ENCODE measurements at places on chromosomes 2 and 18. TPM values are rescaled to one million over a fixed set of nuclear protein-coding genes. Genes with fewer than 3 reads are reported as not detected.

CNTNAP5 gene
- total RNA-seq: not detected

REG3A gene
- total RNA-seq: not detected

MAL gene
- 178 TPM for total RNA-seq

GRCh38 chr2:224875841-224876240, 159.7 kb upstream of the CCDC195 start:
- H3K4me1 ChIP-seq: peaks cover 6% of the 10 kb centered on the region
- H3K4me3 ChIP-seq: no peak overlapping the region
- peaks cover 84% of the 10 kb centered on the region for H3K36me3 ChIP-seq
- no peak for DNase-seq
- H3K27me3 ChIP-seq: no peaks in the 10 kb centered on the region

DNA sequence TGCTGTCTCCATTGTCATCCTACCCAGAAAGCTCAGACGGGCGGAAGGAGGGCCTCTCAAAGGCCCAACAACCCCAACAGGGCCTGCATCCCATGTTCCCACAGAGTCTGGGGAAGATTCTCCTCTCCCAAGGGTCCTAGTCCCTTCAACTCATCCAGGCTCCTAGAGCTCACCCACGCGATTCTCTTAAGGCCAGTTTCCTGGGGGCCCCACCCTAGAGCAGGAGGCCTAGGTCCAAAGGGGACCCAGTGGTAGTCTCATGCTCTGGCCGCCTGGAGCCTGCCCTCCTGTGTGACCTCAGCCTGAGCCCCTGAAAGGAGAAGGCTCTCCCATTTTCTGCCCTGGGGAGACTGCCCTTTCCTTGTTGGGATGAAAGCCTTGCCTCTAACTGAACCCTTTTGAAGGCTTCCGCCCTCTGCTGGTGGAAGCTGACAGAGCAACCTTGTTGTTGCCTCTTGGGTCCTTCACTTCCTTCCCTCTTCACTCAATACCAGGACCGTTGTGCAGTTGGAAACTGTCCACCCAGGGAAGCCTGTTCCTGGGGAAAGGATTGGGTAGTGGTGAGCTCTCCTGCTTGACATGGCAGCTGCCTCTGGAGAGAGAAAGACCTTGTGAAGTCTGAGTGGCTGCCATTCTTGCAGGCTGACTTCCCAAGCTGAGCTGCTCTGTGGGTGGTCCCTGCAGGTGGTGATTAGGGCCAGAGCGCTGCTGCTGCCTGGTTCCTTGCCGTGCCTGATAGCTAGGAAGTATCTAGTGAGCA, 86.0 kb upstream of the ALPP start:
- H3K36me3 ChIP-seq: no peaks in the 10 kb centered on the region
- no peak overlapping the region for H3K27ac ChIP-seq
- no peaks in the 10 kb centered on the region for H3K4me1 ChIP-seq
- DNase-seq: peak; percentile 78
- H3K4me3 ChIP-seq: no peak overlapping the region
- no peaks in the 10 kb centered on the region for H3K27me3 ChIP-seq

- H3K27me3 ChIP-seq: peaks cover 63% of the 10 kb centered on the region
- peak overlapping the region; percentile 56 for H3K4me3 ChIP-seq
- H3K36me3 ChIP-seq: no peaks in the 10 kb centered on the region
- H3K27ac ChIP-seq: peak overlapping the region; percentile 26
- DNase-seq: no peak
- peaks cover 19% of the 10 kb centered on the region for H3K4me1 ChIP-seq
These were observed 909 bp downstream of the TGFA start for GRCh38 chr2:70552501-70553333.

DNA sequence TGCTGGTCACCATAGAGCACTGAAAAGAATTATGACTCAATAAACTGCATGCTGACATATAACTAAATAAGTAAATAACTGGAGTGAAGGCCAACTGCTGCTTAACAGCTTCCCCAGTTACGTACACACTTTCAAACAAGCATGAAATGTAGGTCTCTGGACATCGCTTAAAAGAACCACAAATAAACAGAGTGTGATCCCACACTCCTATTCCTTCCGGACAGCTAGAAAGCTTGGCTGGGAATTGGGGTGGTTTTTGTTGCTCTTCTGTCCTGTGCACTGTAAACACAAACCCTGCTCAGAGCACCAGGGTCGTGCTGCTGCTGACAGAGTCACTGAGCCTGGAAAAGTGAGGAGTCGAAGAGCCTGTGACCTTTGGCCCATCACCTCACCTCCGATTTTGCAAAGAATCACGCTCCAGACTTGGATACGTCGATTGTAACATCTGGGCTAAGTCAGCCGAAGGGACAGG, 162.7 kb upstream of the NT5C1B start:
- H3K4me1 ChIP-seq: no peaks in the 10 kb centered on the region
- DNase-seq: no peak
- H3K27ac ChIP-seq: no peak overlapping the region

DNA sequence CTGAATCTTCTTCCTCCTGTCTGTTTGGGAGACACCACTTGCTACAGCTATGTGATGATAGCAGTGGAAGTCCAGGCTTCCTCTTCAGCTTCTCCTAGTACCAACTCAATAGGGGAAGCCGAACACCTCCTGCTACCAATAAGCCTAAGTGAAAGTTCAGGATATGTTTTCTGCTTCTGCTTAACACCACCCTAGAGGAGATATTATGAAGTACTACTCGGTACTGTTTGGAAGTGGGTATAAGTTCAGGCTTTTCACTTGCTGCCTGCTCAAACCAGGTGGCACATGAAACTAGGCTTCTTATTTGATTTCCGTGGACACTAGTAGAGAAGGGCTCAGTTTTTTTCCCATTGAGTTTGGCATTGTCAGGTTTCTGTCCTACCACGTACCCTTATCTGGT, 99.8 kb downstream of the PTPN4 start:
- no peaks in the 10 kb centered on the region for H3K27me3 ChIP-seq
- H3K4me1 ChIP-seq: peaks cover 41% of the 10 kb centered on the region
- H3K27ac ChIP-seq: no peak overlapping the region
- no peak for DNase-seq

DNA sequence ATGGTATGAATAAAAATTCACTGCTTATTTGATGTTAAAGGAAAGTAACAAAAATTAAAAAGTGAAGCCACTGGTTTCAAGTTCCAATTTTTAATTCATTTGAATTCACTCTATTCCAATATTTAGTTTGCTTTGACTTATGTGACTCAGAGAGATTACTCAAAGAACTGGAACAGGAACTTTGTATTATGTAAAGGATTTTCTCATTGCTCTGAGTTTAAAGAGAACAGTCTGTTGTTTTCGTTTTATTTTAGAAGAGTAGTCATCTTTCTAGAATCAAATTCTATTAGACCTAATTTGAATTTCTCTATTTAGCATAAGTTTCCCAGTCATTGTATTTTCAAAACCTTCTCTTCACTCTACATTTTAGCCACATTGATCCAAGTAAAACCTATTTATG, 300.1 kb upstream of the SLC8A1 start:
- no peaks in the 10 kb centered on the region for H3K27me3 ChIP-seq
- no peak for DNase-seq
- no peak overlapping the region for H3K27ac ChIP-seq
- H3K4me1 ChIP-seq: no peaks in the 10 kb centered on the region
- no peaks in the 10 kb centered on the region for H3K36me3 ChIP-seq

DNA sequence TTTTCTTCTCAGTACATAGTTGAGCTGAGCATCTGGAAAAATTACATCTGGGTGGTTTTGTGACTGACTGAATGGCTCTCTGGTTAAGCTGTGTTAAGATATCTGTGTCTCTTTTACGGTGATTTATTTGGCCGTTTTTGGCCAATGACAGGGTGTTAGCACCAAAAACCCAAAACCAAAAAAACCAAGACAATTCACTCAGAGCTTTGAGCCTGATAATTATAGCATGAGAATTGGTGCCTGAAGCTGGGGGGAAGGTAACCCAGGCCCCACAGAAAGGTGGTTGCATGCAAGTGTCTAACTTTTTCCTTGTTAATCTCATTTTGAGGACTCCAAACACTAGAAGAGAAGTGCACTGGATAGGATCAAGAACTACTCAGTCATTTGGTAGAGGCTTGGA, 4.5 kb downstream of the CD28 start:
- H3K27me3 ChIP-seq: no peaks in the 10 kb centered on the region
- H3K4me1 ChIP-seq: peaks cover 69% of the 10 kb centered on the region
- peak overlapping the region; percentile 95 for H3K27ac ChIP-seq
- peak overlapping the region; percentile 87 for H3K4me3 ChIP-seq
- peaks cover 51% of the 10 kb centered on the region for H3K36me3 ChIP-seq
